ENCODE measurements at places on chromosomes 6 and 20.

- DNase-seq: no peak
Measured at GRCh38 chr6:43623880-43624785, 4.9 kb downstream of the GTPBP2 start.

- DNase-seq: no peak
Measured at GRCh38 chr6:132666118-132666517, 7.1 kb upstream of the TAAR1 start.

DNA sequence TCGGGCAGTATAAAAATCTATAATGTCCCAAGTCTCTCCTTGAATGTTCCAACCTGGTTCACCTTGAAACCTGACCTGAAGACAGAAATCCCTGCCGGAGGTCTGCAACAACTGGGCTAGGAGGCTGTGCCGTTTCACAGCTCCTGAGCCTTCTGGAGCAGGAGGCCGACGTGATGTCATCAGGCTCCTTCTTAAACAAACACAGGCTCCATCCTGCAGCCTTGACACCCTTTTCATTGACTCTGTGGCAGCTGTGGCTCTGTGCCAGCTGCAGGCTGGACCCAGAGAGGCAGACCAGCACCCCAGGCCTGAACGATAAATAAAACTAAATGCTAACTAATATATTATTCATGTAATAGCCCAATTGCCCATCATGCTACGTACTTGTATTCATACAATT is 483.9 kb downstream of the CD83 start:
- DNase-seq: no peak

DNA sequence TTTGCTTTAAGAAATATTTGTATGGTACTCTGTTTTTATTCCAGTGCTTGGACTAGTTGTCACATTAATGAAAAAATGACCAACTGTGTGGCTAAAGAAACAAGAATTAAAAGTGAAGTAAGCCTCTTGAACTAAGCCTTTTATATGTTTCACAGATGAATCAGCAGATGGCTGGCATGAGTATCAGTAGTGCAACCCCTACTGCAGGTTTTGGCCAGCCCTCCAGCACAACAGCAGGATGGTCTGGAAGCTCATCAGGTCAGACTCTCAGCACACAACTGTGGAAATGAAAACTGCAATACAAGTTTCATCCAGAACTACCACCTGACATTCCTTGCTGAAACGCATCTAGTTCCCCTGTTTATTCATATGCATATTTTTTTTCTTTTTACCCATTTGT is 96.8 kb downstream of the B3GAT2 start:
- no peak for DNase-seq

DNA sequence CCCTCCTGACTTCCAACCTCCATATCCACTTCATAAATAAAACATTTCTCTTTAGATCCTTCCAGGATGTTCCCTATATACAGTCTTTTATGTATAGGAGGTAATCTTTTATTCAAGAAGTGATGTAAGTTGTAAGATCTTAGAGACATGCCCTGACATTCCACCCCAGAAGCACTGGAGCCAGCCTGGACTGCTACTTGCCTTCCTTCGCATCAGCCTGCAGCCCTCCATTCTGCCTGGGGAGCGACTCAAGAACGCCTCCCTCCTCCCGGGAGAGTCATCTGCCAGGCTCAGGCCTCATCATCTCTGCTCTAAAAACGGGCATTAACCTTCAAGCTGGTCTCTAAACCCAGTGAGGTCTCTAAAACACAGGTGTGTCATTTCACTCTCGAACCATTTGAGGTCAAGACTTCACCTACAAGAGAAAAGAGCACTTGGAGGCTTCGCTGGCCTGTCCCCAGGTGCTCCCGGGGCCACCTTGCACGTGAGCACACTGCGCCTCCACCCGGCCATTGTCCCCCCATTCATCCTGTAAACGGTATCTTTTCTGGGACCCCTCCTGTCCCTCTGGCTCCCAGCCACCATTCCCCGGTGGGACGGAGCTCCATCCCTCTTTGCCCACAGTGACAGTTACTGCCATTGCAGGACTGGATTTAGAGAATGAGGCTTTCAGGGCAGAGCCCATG is 107.5 kb upstream of the PDE10A start:
- DNase-seq: no peak

DNA sequence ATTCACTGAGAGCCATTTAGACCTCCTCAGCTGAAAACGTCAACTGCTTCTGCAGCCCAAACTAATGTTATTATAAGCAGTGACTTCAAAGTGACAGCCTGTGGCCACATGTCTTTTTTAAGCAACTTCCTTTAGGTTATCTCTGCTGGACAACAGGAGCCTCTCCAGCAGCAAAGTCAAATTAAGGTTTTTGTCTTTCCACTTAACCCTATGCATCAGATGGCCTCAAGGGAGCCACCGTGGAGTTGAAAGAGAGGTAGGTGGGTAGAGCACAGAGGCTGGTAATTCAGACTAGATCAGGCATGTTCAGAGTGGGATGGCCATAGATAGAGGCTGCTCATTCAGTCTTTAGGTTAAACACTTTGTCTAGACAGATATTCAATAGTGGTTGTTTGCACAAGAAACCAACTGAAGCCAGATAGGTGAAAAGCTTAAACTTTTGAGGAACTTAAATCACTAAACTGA is 300.6 kb upstream of the ECI2 start:
- no peak for DNase-seq

DNA sequence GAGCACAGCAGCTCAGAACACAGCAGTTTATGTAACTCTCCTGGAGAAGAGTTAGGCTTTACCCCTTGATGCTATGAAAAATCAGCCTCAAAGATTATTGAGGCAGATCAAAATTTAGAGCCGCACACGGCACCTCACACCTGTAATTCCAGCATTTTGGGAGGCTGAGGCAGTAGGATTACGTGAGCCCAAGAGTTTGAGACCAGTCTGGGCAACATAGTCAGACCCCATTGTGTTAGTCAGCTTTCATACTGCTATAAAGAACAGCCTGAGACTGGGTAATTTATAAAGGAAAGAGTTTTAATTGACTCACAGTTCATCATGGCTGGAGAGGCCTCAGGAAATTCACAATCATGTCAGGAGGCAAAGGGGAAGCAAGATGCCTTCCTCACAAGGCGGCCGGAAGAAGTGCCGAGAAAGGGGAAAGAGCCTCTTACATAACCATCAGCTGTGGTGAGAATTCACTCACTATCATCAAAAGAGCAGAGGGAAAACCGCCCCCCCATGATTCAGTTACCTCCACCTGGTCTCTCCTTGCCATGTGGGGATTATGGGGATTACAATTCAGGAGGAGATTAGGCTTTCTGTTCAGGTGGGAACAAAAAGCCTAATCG is 87.7 kb downstream of the SGK1 start:
- no peak for DNase-seq

- DNase-seq: no peak
Measured at GRCh38 chr6:14881398-14881797, 364.5 kb upstream of the JARID2 start.

- DNase-seq: no peak
Measured at GRCh38 chr6:83511901-83512681, at the start of gene PRSS35. PRSS35 (plus strand) TSS chr6:83512534; CDS start chr6:83523442, 10,908 bp downstream.

- DNase-seq: no peak
Measured at GRCh38 chr6:71509191-71510005, 220.8 kb downstream of the OGFRL1 start.

- no peak for DNase-seq
Measured at GRCh38 chr6:156028335-156029131, 572.9 kb upstream of the NOX3 start.

- DNase-seq: no peak
Measured at GRCh38 chr6:150751296-150751695, 114.2 kb upstream of the MTHFD1L start.

DNA sequence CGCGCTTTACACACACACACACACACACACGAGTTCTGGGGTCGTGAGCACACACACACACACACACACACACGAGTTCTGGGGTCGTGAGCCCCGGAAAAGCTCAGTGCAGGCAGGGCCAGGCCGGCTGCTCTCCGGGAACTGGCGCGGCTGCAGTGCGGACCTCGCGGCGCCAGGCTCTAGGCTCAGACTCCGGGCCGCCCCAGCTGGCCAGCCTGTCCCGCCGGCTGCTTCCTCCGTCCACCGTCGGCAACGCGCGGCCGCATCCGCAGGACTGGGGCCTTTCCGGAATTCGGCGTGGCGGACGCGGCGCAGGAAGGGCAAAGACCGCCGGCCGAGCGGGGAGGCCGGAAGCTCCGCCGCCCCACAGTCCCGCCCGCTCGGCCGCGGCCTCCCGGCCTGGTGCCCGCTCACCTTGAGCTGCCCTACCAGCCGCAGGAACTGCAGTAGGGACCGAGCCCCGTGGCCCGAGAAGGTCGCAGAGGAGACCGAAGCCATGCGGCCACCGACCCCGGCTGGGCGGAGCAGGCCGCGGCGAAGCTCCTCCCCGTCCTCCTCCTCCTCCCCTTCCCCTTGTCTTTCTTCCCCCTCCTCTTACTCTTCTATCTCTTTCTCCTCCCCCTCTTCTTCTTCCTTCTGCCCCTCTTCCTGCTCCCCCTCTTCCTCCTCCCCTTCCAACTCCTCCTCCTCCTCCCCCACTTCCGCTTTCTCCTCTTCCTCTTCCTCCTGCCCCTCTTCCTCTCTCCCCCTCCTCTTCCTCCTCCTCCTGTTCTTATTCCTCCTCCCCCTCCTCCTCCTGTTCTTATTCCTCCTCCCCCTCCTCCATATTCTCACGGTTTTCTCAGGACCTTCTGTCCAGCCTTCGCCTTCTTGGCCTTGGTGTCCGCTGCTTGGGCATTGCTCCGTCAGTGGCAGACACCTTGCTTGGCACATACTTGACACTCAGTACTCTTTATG is at the start of gene HDDC2:
HDDC2 (minus strand) TSS at position 533 of the 957 bp plus-strand sequence; CDS start at position 498, 35 bp downstream.
- peak; percentile 38 for DNase-seq

DNA sequence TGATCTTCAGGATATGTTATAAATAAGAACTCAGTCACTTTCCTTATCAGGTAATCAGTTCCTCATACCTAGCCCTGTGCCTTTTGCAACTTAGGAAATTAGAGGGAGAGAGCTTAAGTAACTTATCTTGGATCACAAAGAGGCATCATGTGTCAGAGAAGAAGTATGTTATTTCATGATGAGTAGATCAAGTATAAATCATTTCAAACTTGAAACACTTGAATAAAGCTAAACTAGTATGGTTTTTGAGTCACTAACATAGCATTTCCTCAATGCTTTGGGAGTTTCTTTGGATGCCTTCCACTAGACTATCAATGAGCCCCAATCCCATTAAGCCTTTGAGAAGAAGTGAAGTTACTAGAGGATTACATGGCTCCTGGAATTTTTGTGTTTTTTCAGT is 102.6 kb upstream of the TNFAIP3 start:
- DNase-seq: no peak

- no peak for DNase-seq
Measured at GRCh38 chr6:159957071-159957673, 11.7 kb upstream of the IGF2R start.

- no peak for DNase-seq
Measured at GRCh38 chr6:87407561-87407900, 241 bp upstream of the CFAP206 start.

- DNase-seq: no peak
Measured at GRCh38 chr6:43496370-43497128, 13.6 kb downstream of the LRRC73 start.

DNA sequence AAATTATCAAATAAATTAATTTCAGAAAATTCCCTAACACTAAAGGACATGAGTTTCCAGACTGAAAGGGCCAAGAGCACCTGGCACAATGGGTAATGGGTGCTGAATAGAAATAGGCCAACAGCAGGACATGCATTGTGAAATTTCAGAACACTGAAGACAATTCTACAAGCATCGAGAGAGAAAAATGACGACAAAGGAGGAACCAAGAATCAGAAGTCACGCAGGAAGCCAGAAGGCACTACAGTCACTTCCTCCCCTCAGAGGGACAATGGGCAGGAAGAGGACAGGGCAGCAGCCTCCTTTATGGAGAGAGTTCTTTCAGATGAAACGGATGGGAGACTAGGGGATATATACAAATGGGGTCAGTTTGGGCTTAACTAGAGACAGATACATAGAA is 29.6 kb downstream of the PCNA start:
- DNase-seq: no peak

- DNase-seq: no peak
Measured at GRCh38 chr6:159468994-159469393, 224.0 kb downstream of the SOD2 start.

DNA sequence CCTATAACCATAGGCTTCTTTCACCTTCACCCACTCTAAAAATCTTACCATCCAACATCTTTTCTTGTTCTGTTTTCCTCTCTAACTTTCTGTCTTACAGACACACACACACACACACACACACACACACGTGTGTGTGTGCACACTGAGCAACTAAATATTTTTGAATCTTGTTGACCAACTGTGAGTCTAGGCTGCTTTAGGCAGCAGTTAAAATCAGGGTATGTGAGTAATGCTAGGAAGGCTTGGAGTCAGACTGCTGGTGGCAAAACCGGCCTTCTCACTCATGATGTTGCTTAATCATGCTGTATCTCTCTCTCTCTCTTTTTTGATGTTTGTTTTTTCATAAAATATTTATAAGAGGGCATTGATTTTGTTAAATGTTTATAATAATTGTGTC is 103.1 kb upstream of the TBX18 start:
- DNase-seq: no peak

GRCh38 chr6:149266659-149267058 is 50.9 kb upstream of the TAB2 start:
- DNase-seq: no peak

- DNase-seq: peak; percentile 10
Measured at GRCh38 chr6:90610751-90611542, 24.1 kb upstream of the MAP3K7 start.

DNA sequence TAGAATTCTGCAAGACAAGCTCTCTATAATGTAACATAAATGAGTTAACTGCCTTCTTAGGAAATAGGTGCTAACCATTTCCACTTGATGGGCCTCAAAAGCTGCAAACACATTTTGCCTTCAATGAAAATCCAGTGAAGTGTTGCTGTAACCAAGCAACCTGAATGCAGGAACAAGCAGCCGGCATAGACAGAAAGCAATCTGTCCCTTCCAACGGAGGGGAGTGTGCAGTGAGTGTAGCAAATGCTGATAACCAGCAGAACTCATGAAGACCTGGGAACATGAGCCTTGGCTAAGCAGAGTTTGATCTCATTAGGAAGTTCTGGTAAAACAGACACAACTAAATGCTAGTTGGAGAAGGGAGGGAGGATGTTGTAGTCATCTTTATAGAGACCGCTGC is 697.8 kb downstream of the KIF16B start:
- no peak for DNase-seq

GRCh38 chr6:122995921-122996793 is at the start of gene CLVS2:
CLVS2 (plus strand) TSS chr6:122996235; CDS start chr6:122997778, 1,543 bp downstream.
- DNase-seq: no peak

DNA sequence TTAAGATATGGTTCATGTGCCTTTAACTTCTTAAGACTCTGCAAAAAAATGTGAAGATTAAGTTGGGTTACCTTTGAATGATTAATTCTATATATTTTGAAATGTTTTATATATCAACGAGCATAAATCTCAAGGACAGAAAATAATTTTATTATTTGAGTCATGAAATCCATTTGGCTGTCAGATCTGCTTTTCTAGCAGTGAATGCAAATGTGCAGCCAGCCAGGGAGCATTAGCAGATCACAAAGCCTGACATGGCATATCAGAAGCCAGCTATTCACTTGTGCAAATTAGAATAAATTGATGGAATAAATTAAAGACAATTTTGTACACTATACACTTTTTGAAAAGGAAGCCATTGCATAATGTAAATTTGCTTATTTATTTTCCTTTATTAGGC is 424.3 kb downstream of the ADGRB3 start:
- no peak for DNase-seq

GRCh38 chr6:116557893-116558292 is 4.3 kb downstream of the CALHM4 start:
- no peak for DNase-seq
